ENCODE measurements at places on chromosomes 13 and 19.

- peak; percentile 41 for DNase-seq
These were observed 802 bp downstream of the CDC37 start for GRCh38 chr19:10402441-10403038.

DNA sequence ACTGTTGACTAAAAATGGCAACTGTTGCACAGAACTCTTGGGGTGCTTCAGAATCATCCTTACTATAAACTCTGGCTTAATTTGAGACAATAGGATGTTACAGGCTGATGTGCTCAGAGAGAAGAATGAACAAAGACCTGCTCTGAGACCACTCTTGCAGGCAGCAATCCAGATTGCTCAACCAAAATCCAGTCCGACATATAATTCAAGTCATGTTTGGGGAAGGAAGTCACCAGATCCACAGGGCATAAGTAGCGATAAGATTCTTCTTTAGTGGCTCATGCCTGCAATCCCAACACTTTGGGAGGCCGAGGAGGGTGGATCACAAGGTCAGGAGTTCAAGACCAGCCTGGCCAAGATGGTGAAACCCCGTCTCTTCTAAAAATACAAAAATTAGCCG is 20.6 kb downstream of the MTMR6 start:
- DNase-seq, result no peak

DNA sequence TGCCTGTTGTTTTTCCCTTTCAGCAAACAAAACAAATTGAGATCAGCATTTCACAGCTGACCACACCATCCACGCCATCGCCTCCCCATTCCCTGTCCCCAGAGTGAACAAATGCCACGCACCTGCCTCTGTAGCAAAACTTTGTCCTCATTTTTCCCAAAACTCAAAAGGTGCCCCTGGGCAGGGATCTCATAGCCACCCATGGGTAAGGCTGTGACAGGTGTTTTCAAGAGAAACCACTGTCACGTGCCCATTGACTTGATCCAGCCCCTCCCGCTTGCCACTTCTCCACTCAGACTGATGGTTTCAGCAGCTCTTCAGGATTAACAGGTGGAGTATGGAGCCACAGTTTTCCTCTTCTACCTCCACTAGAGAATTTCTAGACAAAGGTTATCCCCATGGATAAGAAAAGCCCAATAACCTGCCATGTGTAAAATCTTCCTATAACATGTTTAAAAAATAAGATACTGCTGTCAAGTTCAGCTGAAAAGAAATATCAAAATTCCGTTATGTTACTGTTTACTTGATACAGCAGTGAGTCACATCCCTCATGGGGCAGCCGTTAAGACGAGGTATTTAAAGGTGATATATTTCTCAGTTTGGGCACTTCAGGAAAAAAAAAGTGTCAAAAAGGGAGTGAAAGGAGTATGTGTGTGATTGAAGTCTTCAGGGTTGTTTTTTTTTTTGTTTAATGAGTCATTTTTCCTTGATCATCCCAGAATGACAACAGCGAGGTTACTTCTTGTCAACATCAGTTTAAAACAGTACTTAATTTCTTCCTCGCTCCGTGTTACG is 63.5 kb upstream of the GPR183 start:
- no peak for DNase-seq

DNA sequence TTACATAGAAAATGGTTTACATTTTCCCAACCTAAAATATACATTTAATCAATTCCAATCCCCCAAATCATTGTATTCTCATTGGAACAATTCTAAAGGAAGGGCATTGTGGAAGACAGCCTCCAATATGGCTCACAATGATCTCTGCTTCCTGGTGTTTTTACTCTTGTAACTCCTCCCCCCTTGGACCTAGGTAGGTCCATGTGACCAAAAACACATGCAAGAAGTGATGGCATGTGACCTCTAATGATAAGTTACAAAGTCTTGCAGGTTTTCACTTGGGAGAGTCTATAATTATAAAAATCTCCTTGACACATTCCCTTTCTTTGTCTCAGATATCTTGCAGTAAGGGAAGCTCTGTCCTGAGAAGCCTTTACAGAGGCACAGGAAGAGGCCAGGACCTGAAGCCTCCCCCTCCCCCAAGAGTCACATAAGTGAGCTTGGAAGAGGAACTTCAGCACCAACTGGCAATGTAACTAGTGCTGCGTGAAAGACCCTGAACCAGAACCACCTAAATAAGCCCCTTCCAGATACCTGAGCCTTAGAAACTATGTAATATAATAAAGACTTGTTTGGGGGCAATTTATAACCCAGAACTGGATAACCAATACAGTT is 816.2 kb upstream of the ATXN8OS start:
- DNase-seq, result no peak

- DNase-seq, result no peak
These were observed 145.7 kb downstream of the PCCA start for GRCh38 chr13:100234524-100235136.

DNA sequence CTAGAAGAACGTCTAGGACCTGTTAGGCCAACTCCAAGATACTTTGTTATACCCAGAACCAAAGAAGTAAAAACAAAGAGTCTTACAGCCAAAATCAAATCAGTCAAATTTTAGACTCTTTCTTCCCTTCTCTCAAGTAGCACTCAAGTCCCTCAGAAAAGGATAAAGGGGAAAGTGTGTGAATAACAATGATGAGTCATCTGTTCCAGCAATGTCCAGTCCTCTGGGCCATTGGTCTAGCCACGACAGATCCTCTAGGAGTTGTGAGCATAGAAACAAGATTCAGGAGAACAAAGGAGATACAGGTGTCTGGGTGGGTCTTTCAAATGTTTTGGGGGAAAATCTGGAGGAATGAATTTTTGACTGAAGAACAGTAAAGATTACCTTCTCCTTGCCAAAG is 36.3 kb downstream of the STOML3 start:
- DNase-seq, result no peak

DNA sequence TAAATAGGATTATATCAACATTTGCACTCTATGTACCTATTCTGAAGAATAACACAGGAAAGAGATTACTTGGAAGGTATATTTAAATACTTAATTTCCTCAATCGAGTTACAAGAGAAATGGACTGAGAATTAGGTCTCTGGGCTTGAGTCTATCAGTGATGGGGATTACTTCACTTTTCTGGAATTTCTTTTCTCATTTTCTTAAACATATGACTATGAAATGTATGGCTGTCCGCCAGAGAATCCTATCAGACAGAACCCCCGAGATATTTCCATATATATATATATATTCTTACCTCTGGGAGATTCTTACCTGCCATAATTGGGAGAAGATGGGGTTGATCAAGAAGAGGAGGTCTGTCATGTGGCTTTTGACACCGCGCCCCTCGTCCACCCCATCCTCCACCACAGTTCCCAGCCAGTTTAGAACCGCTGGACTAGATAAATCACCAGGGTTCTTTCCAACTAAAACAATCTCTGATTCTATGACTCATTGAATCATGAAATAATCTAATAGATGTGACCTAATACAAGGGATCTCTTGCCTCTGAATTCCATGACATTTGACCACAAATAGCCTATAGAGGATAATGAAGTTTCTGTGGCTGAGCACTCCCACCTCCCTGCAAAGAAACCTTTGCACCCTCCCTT is 231.3 kb downstream of the TBC1D4 start:
- DNase-seq, result peak; percentile 72

DNA sequence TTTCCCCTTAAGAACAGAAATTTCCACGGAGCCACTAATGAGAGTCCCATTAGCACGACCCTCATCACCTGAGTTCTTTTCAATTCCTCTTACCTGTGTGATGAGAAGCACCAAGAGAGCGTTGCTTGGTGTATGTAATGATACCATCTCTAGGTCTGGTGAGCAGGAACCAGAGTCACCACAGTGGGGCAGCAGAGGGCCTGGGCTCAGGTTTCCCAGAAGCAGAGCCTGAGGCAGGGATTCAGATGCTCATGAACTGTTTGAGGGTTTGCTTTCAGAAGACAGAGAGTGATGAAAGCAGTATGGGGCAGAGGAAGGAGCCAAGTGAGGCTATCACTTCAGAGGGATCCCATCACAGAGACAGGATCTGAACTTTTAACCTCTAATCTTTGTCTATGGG is 3.1 kb upstream of the PTPRH start:
- no peak for DNase-seq

DNA sequence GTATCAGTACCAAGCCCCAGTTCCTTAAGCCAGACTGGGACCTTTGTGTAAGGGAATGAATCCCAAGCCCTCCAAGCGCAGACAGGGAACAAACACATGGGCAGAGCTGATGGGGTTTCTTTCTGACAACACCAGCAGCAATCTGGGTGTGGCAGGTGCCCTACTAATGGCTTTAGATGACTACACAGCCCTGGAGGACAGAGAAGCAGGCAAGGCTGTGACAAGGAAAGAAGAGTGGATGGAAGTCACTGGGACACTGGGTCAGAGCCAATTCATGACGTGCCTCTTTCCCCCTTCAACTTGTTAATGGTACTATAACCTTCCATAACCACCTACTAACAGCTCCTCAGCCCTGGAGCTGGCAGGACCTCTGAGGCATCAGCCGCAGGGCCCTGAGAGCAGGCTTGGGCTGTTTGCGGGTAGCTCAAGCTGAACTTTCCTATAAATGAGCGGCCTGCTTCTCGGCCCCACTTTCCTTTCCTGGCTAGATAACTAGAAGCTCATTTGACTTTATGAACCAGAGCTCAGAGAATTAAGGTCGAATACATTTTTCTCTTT is 38.9 kb downstream of the RASL11A start:
- DNase-seq, result no peak

- no peak for DNase-seq
These were observed 12.0 kb downstream of the CERS4 start for GRCh38 chr19:8221161-8221560.

- DNase-seq, result no peak
These were observed 166.0 kb upstream of the ZNF536 start for GRCh38 chr19:30206187-30206586.

- DNase-seq, result no peak
These were observed 10.0 kb downstream of the ZNF383 start for GRCh38 chr19:37227996-37228395.

GRCh38 chr19:17942582-17943273 is 9.9 kb downstream of the CCDC124 start:
- no peak for DNase-seq
